Ureter (tissue), 1 donor: ENCODE measurements at places on chromosomes 1 and 21. TPM values are rescaled to one million over a fixed set of nuclear protein-coding genes. Genes with fewer than 3 reads are reported as not detected.

Gene LRRC52
- total RNA-seq: not detected

Gene INTS11
- total RNA-seq: 132 TPM

Gene PGLYRP4
- 0.60 TPM for total RNA-seq

Gene SLAMF9
- total RNA-seq: not detected

Gene MSH4
- total RNA-seq: 0.55 TPM

Gene KRTAP7-1
- total RNA-seq: not detected
